ENCODE measurements at places on chromosomes 12 and 14. TPM values are rescaled to one million over a fixed set of nuclear protein-coding genes. Genes with fewer than 3 reads are reported as not detected.

Gene PDE3A
- 275 TPM for total RNA-seq

DNA sequence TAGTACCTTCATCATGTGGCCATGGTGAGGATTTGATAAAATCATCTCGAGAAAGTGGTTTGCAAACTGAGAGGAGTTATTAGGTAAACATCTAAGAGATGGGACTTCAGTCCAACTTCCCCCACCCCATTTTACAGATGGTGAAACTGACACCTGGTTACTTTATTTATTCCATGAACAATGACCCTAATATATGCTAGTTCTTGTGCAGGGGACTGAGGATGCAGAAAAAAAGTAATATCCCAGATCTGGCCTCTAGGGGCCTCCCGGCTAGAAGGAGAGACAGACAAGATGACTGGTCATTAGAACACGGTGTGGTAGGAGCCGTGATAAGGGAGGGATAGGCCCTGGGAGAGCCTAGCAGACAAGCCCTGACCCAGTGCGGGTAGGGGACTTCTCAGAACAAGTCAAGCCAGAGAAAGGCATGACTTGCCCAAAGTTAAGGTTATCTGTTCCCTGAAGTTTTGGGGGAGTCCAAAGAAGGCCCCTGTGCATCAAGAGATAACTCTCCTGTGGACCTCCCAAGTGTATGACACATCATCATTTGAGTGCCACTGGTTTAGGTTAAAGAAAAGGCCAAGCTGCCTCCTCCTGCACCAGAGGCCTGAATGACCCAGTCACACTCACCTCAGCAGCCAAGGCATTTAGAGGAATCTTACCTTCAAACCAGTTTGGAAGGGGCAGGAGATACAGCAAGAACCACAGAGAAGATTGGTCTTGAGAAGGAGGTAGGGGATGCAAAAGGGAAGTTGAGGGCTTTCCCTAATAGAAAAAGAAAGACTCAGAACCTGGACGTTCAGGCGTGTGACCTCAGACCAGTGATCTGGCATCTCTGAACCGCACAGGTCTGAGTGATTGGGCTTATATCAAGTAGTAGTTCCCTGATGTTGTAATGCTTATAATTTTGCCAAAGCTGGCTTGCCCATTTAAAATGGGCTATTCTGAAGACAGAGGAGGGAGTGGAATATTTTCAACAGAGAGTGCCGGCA, 1.6 kb downstream of the CMKLR1 start:
- DNase-seq: no peak

DNA sequence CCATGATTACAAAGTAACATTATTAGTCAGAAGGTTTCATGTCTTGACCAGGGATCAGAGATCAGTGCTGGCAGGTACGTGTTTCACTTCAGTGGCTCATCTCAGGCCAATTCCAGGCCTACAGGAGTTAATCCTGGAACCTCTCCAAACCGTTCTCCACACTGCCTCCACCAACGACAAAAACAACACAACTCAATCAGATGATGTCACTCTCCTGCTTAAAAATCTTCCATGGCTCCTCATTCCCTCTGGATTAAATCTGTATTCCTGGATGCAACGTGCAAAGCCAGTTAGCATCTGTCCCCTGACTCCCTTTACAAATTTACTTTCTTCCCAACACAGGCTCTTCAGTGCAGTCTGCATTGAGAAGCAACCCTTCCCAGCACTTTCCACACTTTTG, 34.3 kb upstream of the TXNRD1 start:
- DNase-seq: no peak

- no peak for DNase-seq
Observed at GRCh38 chr12:9334041-9334692, 126.0 kb upstream of the PZP start.

- no peak for DNase-seq
Observed at GRCh38 chr12:42704340-42704739, 114.8 kb upstream of the PRICKLE1 start.

DNA sequence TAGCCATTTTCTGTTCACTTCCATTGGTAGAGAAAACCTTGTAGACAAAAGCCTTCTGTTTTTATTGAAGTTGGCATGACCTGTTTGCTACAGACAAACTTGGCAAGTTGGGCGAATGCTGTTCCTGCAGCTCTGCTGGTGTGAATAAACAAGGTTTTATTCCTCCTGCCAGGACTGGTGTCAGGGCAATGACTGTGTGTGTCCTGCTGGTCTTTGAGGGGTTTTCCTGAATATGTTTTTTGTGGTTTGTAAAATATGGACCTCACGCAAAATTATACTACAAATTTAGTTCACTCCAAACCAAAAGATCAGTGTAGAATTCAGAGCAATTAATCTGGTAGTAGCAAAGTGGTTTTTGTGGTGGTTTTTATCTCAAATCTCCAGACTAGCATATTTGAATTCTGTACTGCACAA, 140.8 kb downstream of the ERC1 start:
- DNase-seq: no peak

GRCh38 chr12:47340411-47341015, 260.8 kb upstream of the AMIGO2 start:
- DNase-seq: no peak

DNA sequence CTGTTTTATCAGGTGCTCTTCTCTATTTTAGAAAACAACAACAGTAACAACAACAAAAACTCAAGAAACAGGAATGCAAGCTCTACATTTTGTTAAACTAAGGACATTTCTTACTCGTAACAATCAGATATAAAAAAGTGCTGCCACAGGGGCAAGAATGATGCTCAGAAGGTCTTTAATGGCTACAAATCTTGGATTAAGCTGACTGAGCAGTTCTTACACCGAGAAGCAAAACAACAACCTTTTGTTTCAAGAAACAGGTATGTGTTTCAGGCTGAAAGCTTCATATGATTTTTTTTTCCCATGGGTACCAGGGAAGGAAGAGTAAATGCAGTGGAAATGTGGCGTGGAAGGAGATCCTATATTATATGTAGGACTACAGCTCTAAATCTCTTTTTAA, 786.8 kb upstream of the FBXO33 start:
- no peak for DNase-seq

GRCh38 chr12:15520083-15520482, 197.8 kb downstream of the PTPRO start:
- DNase-seq: no peak

DNA sequence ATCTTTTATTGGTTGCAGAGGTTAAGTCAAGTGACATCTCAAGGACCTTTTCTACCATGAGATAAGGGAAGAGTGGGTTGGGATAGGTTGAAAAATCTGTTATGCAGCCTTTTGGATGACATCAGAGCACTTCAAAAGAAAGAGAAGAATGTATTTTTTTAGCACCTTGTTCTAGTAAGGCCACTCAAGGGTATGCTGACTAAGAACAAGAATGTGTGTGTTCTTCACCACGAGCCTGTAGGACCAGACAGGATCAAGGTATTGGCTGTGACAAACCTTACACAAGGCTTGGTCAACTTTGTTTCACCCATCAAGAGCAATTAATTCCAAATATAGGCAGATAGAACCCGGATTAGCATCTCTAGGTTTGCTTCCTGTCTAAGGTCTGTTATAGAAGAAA, 142.5 kb downstream of the SAMD4A start:
- DNase-seq: no peak
